ENCODE measurements at places on chromosomes 12 and 14.

GRCh38 chr12:31288381-31288780, 37.6 kb downstream of the SINHCAF start:
- DNase-seq = no peak

DNA sequence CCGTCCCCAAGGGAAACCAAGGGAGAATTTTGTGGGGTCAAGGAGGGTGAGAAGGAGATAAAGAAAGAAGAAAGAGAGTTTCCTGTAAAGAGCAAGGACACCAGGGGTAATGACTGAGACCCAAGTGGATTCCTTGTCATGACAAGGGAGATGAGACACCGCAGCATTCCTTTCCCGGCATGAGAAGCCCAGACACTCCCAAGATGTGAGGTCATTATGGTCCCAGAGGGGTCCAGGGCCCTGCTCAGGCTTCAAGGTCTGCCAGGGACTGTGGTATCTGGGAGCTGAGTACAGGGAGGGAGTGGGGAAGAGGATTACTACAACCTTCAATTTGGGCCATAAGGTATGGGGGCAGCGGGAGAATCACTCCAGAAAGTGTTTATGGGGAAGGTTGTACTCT, 58.1 kb downstream of the SPTB start:
- no peak for DNase-seq

GRCh38 chr12:128994856-128995255, 141.6 kb downstream of the GLT1D1 start:
- DNase-seq = no peak

- no peak for DNase-seq
Measured at GRCh38 chr14:24848102-24848790, 201.7 kb downstream of the STXBP6 start.

GRCh38 chr12:58554522-58555157, 365.7 kb downstream of the LRIG3 start:
- no peak for DNase-seq

DNA sequence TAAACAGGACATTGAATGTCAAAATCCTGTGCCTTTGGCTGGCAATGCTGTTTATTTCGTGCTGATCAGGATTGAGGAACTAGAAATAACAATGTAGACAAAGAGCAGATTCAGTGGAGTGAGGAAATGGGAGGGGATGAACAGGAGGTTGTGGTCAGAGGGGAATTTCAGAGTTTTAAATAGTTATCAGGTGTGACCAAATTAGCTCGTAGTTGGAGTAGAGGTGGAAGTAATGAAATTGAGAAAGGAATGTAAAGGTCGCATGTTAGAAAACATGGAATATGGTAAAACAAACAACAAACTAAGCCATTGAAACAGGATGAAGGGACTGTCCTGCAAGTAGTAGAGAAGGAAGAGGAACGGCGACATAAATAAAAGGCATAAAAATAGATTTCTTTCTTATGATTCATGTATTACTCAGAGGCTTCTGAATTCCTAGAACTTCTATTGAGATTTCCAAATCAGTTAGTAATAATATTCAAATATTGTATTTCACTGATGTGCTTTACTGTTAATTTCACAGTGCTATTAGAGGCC, 9.5 kb upstream of the SAV1 start:
- no peak for DNase-seq

DNA sequence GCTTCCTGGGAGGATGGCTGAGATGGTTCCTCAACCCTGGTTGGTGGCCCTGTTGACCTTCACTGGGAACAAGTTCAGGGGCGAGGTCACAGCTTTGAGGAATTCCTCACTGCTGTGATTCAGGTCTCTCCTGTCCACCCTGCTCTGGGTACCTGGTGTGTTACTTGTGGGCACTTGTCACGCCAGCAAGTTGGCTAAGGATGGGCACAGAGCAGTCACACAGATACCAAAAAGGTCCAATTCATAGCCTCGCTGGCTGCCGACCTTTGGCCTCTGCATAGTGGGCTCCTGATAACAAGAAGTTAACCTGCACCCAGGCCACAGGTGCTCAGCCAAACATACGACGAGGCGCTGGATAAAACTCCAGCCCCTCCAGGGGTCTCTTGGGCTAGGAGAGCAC, 11.2 kb downstream of the SDS start:
- no peak for DNase-seq

DNA sequence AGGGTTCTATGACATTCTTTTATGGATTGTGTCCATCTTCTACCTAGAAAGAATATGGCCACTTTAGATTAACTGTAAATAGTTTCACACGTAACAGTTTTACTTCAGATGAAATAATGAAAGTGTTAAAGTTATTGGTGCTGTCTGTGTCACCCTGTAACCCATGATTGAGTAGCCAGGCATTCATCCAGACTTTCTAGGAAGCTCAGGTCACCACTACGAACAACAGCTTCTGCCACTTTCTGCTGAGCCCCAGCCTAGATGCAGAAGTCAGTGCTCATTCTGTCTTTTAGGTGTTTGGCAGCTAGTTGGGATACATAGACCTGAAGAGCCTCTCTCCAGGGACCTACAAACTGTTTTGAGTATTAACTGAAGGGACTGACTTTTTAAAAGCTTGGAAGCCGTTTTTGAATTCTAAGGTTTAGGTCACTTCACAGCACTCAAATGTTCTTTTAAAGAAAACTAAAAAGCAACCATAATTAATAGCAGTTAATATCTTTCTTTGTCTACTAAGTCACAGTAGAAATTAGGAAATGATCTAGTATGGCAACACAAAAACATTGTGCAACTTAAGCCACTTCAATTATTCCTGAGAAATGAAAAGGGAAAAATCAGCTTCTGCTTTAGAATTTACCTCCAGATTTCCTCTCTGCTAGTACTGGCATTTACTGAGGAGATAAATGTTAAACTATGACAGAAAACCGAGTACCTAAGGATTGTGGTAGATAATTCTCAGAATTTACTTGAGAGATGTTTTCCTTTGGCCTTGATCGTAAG, 266.9 kb downstream of the CCDC91 start:
- no peak for DNase-seq

GRCh38 chr14:38547961-38548490, 292.1 kb upstream of the CLEC14A start:
- no peak for DNase-seq

DNA sequence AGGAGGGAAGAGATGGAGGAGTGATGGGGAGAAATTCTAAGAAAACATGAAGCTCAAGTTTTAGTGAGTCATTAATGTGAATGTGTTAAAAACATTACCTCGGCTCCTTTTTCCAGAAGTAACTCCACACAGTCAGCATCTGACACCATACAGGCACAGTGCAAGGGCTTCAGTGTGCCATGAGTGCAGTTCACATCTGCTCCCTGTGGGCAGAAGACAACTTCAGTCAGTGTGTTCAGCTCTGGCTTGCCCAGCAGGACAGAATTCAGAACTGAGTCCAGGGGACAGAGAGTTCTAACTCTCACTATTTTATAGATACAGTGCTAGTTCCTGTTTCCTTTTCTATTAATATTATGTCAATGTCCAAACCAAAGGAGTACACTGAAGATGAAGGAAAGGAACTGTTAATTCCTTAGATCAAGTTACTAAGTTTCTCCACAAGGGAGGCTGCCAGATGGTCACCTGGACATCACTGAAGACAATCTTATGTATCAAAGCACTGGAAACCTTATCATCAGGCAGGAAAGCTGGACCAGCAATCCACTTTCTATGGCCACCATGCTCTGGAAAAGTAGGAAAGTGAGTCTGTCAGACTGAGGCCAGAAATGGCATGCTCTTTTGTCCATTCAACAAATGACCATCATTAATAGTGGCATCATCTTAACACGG, 6.1 kb downstream of the ASB8 start:
- DNase-seq = no peak

Data from NCI-H1417 treated with DMSO at 0.1 percent for 48 hours (cell line).